ENCODE measurements at places on chromosomes 2 and 18.

GRCh38 chr2:215653344-215654030 is 217.6 kb upstream of the FN1 start:
- DNase-seq = no peak

DNA sequence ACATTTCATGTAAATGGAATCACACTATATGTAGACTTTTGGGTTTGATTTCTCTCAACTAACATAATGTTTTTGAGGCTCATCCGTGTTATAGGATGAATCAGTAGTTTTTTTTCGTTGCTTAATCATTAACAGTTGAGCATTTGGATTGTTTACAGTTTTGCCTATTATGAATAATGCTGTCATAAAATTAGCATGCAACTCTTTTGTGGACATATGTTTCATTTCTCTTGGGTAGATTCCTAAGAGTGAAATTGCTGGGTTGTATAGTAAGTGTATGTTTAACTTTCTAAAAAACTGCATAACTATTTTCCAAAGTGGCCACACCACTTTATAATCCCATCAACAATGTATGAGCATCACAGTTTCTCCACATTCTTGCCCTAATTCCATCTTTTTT is 7.7 kb upstream of the RHBDD1 start:
- DNase-seq = no peak

DNA sequence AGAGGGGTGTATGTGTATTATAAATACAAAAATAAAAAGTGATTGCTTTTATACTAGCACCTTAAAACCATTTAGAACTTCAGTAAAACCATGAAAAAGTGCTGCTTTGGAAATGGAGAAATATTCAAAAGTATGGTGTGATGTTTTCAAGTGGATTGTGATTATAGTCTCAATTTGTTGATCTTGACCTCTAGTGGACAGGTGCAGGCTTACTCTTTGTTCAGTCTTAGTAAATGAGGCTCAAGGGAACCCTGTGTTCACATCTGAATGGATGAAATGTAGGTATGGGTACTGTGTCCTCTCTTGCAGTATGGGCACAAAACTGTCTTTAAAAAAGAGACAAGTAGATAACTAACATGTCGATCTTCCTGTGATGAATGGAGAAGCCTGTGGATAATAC is 145.8 kb downstream of the MCFD2 start:
- DNase-seq = no peak

DNA sequence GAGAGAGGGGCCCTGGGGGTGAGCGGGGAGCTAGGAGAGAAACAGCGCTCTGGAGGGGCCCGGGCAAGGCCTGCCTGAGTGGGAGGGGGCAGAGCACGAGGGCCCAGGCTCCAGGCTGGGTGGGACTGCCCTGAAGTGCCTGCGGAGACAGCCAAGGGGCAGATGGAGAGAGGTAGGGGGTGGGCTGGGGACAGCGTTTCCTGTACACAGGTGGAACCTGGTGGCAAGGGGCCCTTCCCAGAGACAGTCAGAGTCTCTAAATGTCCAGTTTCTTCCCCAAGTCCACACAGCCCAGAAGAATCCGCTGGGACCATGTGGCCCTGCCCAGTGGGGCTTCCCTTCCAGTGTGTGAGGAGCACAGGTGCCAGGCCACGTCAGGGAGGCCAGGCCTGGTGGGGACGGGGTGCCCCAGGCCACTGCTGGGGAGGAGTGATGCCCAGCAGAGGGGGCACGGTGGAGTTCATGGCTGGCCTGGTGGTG is 1.7 kb upstream of the GPR35 start:
- DNase-seq = no peak

DNA sequence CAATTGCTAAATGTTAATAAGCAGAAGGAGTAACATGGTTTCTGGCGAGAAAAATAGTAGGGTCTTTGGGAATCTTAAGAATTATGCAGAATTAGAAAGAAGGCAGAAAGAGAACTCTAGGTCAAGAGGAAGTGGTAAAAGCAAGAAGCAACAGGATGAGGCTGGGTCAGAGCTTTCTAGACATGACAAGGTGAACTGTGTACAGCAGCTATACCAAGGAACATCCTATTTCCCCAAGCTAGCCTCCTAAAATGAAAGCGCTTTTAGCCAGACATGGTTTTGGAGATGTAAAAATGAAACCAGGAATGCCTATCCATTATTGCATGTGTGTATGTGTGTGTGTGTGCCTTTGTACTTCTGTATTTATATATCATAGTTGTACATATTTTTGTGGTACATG is 42.3 kb upstream of the STAT1 start:
- peak; percentile 43 for DNase-seq

GRCh38 chr2:239331560-239331959 is 69.3 kb downstream of the HDAC4 start:
- DNase-seq = no peak

GRCh38 chr2:38091760-38092159 is 15.8 kb upstream of the CYP1B1 start:
- no peak for DNase-seq

- DNase-seq = no peak
Measured at GRCh38 chr2:43418680-43419079, 177.2 kb downstream of the THADA start.

GRCh38 chr2:54058449-54058848 is 57.0 kb upstream of the ACYP2 start:
- DNase-seq = no peak

- DNase-seq = peak; percentile 68
Measured at GRCh38 chr2:49973917-49974368, 819.6 kb upstream of the FSHR start.

DNA sequence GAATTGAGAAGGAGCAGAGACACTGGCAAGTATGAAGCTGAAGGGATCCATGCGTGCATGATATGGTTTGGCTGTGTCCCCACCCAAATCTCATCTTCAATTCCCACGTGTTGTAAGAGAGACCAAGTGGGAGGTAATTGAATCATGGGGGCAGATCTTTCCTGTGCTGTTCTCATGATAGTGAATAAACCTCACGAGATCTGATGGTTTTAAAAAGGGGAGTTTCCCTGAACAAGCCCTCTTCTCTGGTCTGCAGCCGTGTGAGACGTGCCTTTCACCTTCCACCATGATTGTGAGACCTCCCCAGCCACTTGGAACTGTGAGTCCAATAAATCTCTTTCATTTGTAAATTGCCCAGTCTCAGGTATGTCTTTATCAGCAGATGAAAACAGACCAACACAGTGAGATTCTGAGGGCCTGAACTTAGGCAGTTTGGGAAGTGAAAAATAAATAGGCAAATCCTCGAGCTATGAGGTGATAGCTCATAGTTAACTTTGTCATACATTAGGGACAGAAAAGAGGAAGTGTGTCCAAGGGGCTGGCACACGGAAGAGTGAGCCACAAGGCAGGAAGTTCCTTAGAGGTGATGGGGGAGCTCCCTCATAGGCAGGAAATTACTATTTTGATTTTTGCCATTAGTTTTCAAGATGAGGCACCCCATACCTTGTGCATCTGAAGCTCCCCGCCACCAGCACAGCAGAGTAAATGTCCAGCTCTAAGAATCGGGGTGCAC is 658.8 kb upstream of the ID2 start:
- no peak for DNase-seq

DNA sequence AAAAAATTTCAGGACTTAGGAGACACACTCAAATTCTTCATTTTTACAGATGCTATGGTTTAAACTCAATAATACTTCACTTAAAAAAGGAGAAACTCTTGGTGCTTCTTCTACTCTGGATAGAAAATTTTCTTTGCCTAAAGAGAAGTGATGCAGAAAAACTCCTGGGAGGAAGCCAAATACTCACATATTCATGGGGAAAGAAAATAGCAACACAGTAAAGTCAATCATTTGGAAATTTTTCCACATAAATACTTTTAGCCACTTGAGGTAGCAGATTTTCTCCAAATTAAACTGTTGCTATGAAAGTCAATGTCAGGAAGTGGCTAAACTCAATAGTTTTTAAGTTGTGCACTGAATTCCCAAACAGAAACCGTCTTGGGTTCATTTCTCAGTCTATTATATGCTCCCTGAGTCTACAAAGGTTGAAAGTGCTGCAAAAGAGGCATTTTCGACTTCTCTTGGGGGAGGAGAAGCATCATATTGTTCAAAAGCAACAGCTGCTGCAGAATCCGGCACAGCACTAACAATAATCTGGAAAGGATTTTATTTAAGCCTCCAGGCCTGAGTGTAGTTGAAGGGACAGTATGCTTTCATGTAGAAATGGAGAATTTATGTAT is 81.1 kb downstream of the UPP2 start:
- no peak for DNase-seq

DNA sequence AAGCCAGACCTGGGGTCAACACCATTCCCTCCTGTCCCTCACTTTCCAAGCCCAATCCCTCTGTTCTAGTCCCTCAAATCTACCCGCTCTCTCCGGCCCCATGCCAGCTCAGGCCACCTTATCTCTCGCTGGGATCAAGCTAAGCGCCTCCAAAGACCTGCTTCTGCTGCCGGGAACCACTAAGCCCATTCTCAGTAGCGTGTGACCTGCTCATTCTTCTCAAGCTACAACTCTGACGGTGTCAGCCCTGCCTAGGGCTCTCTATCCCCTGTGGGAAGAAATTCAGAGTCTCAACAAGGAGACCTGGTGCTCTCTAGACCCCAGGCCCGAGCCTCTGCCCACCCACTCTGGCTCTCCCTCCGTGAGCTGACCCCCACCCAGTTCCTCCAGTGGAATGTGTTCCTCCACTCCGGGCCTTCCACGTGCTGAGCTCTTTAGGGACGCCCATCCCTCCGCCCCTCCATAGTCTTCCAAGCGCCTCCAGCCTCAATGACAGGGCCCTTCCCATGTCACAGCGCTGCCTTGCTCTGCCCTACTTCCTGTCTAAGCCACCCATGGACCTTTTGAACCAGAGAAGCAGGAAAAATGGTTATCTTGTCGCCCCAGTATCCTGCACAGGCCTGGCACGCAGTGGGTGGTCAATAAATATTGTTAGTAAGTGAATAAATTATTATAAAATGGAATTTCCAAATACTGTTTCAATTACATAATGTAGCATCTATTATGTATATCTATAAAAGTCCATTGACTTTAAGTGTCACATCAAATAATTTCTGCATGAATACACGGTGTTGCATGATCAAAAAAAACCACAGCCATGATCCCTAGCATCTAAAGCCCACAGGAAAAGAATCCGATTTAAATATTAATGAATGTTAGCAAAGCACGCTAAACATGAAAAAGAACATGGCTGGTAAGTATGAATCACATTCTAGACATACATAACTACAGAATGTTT is 127.6 kb downstream of the ZNF516 start:
- no peak for DNase-seq

- no peak for DNase-seq
Measured at GRCh38 chr2:37886745-37887144, 38.3 kb upstream of the RMDN2 start.

DNA sequence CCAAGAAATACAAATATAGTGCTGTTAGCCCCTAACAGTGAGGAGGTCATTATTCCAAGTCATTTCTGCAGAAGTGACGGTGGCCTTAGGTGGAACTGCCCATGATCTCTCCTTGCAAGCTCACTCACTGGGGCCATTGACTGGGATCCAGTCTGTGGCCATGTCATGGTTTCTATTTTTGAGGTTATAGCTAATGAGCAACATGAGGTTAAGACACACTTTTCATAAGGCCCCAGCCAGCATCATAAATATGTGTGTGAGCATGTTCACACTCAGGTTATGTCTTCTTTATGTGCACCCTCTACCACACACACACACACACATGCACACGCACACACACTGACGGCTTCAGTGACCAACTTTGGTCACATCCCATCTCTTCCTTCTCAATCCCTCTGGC is 484 bp downstream of the AFF3 start:
- no peak for DNase-seq

- no peak for DNase-seq
Measured at GRCh38 chr2:5544205-5544786, 147.9 kb upstream of the SOX11 start.

DNA sequence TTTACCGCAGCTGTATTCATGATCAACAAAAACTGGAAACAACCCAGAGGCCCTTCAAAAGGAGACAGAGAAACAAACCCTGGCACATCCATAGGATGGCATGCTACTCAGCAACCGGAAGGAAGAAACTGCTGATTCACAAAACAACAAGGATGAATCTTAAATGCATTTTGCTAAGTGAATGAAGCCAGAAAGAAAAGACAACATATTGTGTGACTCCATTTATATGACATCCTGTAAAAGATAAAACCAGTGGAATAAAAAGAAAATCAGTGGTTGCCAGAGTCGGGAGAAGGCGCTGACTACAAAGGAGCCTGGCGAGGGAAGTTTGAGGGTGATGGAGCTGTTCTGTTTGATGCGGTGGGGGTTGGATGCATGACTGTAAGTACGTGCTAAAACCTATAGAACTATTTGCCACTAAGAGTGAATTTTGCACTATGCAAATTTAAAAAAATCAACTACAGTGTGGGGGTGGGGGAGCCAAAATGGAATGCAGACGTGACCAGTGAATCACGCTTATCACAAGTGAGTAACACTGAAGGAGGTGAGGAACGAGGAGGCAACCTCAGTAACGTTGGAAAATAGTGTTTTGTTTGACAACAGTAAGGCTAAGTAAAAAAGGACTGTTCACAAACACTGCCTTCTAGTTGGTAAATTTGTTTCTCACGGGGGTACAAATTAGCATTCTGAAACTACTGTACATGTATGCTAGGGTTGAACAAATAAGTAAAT is 108.9 kb downstream of the INHBB start:
- no peak for DNase-seq

DNA sequence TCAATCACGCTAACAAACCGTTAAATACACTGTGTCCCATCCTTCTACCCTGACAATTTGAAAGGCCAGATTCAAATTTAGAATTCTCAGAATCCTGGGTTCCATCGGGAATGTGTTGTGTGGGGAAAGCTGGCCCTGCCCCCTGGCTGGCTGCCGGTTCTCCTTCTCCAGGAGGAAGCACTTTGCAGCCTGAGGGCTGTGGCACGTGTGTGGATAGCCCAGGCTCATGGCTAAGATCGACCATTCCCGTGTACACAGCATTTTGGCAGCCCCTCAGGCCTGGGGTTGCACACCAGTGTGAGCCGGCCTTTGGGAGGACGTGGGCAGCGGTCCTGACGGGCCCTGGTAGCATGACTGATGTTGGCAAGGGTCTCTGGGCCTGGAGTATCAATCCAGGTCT is 51.0 kb upstream of the ROCK2 start:
- no peak for DNase-seq
